ENCODE measurements at places on chromosomes 16 and 17.
A peak's percentile ranks its signal among the peaks of the same experiment; 100 is the strongest.

DNA sequence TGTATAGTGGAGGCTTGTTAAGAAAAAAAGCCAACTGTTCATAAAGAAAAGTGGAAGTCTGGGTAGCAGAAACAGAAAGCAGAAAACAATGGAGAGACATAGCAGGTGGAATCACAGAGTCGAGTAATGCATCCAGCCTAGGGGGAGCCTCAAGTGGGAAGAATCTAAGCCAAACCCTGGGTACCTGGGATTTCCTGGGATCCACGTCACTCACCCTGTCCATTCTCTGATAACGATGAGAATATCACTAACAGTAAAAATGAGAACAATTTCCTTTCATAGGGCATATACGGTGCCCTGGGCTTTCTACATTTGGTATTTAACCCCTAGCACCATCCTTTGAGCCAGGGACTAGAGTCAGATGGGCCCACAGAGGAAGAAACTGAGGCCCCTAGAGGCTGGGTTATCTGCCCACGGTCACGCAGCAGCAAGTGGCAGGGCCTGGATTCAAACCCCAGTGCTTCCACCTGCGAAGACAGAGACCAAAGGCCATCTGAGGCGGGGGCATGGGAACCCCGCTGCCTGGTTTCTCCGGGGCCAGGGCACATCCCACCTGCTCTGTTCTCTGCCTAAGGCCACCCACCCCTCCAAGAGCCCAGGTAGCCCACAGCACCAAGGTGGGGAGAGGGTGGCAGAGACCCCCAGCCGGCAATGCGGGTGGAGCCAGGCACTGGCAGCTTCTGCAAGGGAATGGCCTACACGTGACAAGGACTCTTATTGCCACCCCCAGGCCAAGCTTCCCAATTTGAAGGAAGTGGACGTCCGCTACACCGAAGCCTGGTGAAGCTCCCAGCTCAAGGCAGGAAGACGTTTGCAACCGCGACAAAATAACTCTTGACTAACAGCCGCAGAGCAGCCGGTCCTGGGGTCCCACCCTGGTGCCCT lies 69.8 kb upstream of the PLCG2 start:
- DNase-seq: no peak

DNA sequence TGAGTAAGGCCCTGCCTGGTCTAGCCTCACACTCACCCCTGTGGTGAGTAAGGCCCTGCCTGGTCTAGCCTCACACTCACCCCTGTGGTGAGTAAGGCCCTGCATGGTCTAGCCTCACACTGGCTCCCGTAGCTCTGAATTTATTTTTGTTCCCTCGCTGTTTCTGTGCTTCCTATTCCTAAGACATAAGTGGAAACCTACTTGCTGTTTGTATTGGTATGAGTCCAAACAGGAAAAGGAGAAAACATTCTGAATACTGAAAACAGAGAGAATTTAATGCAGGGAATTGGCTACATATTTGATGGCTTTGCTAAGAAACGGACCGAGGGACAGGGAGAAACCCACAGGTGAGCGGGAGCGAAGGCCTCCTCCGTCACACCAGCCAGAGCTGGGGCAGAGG lies 267.8 kb downstream of the FOXL1 start:
- DNase-seq: no peak

- no peak for DNase-seq
These were observed 2.0 kb downstream of the CACNG1 start for GRCh38 chr17:67046398-67046797.

DNA sequence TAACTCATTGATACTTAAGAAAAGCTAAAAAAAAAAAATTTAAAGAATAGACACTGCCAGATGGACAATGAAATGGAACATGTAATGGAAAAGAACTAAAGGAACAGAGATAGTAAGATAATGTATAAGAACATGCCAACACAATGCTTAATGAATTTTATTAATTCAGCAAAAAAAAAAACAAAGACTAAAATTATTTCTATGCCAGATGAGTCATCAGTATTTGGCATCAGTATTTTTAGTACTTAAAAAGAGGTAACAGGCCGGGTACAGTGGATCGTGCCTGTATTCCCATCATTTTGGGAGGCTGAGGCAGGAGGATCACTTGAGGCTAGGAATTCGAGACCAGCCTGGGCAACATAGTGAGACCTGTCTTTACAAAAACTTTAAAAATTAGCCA lies 168.5 kb downstream of the CYB561 start:
- DNase-seq: no peak

DNA sequence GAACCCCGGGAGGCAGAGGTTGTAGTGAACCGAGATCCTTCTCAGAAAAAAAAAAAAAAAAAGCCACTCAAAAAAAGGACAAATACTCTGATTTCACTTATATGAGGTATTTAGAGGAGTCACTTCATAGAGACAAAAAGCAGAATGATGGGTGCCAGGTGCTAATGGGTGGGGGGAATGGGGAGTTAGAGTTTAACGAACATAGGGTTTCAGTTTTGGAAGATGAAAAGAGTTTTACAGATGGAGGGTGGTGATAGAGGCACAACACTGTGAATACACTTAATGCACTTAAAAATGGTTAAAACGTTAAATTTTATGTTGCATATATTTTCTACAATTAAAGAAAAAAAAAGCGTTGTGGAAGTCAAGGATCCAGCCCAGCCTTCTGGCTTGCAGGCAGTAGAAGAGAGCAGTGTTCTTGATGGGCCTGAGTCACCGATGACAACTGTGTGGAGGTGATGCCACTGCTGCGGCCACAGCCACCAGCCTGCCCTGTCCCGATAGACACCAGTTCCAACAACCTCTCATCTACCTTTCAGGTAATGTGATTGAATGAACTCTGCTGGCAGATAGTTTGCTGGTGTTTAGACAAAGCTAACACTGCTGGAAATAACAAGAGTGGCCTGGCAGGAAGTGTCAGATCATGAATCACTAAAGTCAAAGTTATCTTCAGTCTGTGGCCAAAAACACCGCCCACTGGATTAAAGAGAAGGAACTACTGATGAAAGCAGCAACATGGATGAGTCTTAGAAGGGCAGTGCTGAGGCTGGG lies 49.9 kb upstream of the COX10 start:
- DNase-seq: peak; percentile 42

DNA sequence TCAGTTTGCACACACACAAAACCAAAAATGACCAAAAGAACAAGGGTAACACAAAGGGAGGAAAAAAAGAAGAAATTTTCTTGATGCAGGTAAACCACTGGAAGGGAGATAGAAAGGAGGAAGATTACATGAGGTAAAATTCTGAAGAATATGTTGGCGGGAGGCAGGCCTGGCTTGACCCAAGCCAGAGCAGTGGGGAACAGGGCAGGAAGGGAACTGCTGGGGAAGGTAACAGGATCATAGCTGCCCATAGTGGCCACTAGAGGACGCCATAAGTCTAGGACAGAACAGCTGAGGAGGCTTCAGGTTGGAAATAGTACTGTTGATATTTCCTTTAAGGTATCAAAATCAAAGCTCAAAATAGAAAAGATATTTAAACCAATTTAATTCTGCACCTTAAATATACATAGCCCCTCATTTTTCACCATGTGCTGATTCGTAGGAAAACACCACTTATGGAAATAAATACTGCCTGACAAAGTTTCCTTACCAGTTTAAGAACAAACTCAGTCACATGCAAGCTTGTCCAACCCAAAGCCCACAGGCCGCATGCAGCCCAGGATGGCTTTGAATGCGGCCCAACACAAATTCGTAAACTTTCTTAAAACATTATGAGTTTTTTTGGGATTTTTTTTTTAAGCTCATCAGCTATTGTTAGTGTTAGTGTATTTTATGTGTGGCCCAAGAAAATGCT lies 15.5 kb downstream of the VPS35 start:
- DNase-seq: peak; percentile 41

- no peak for DNase-seq
These were observed 35.3 kb downstream of the PRMT7 start for GRCh38 chr16:68345958-68346635.

DNA sequence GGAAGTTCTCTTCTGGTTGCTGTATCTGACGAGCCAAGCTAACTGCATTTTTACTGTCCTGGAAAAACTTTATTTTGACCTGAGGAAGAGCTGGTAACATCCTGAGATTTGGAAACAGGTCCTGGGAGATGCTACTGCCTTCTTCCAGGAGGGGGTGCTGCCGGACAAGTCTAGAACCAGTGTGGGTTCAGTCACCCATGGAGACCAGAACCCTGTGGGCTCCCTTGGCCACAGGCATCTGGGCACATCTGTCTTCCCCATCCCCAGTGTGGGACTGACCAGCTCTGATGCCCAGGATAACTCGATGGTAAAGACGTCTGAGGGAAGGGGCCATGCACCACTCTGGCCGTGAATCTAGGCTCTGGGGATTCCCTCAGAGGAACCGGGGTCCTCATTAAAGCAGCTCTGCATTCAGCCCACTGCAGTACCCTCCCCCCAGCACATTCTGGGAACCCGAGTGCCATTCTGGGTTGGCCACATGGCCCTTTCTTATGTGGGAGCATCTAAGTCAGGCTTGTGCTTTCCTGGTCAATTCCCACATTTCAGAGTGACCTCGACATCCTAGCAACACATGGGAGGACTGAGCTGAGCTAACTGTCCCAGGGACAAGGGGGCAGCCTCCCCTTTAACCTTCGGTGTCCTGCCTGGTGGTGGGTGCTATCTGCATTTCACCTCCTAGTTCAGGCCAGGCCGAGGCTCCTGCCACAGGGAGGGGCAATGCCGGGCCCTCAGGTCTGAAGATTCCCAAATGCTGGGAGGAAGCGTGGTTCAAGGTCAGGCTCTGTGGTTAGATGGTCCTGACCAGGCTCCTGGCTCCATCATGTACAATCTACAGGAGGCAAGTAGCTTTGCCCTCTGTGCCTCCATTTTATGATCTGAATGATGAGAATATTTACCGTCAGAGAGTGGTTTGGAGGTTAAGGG lies 6.4 kb downstream of the C16orf86 start:
- DNase-seq: peak; percentile 58

- no peak for DNase-seq
These were observed 198.0 kb downstream of the RPTOR start for GRCh38 chr17:80742581-80743180.

Data from fibroblast of skin of right quadriceps (primary cell).